ENCODE measurements at places on chromosomes 3 and 15.

GRCh38 chr3:49665822-49666519, 8.2 kb upstream of the APEH start:
- no peak for DNase-seq

- no peak for DNase-seq
Measured at GRCh38 chr15:64009798-64010261, 36.5 kb downstream of the DAPK2 start.

- DNase-seq: no peak
Measured at GRCh38 chr15:95995375-95996168, 334.9 kb upstream of the NR2F2 start.

DNA sequence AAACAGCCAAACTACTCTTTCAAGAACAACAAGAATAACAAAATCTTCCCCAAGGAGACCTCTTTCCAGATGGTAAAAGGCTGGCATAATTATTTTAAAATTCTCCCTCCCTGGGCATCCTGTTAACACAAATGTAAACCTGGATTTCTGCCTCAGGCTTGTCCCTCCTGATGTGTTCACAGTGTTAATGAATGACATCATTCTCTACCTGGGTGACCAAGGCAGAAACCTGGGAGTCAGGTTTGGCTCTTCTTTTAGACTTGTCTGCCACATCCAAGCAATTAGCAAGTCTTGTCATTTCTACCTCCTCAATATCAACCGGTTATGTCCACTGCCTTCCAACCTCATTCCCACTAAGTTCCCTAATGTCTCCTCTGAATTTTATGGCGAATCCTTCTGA, 368.7 kb upstream of the TBL1XR1 start:
- no peak for DNase-seq

DNA sequence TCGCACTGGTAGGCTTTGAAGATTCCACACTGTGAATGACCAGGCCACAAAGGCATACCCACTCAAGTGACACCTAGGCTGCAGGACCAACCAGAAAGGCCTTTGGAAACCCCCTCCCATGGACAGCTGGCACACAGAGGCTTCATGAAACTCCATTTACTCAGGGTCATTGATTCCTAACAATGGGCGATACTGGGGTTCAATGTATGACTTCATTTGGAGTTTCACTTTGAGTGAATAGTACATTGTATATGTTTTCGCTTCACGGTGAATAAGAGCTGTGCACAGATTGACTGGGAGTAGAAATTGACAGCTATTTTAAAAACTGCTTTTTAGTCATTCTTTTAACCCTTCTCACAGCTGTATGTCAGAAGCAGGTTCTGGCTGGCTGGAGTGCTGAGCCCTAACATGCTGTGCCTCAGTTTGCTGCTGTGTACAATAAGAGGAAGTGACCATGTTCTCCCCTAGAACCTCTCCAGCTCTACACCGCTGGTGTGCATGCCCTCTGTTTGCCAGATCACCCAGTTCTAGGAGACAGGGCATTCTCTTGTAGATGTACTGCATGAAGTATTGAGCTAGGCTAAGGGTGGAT, 15.4 kb upstream of the CX3CR1 start:
- no peak for DNase-seq

GRCh38 chr3:48662145-48662752, 437 bp downstream of the CELSR3 start:
- peak; percentile 31 for DNase-seq

GRCh38 chr15:51731549-51732267, 5.7 kb downstream of the LYSMD2 start:
- peak; percentile 21 for DNase-seq

DNA sequence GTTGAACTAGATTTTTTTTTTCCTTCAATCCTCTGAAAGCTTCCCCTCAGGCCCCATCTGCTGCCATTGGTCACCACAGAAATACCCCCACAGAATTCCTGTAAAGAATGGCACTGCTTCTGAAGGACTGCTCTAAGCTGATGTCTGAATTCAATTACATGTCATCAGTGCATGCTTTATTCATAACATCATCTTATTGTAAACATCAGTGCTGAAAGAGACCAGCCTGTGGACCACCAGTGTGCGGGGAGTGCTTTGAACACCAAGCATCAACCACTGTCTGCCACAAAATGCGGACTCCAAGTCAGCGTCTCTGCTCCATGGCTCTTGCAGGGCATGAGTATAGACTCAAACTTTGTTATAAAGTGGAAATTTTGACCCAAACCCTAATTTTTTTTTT, 11.6 kb downstream of the PHLDB2 start:
- no peak for DNase-seq
